ENCODE measurements at places on chromosomes 1 and 21.

- DNase-seq: no peak
Measured at GRCh38 chr1:160399544-160400222, 681 bp upstream of the VANGL2 start.

GRCh38 chr1:41481109-41481775 is 3.2 kb downstream of the EDN2 start:
- no peak for DNase-seq

DNA sequence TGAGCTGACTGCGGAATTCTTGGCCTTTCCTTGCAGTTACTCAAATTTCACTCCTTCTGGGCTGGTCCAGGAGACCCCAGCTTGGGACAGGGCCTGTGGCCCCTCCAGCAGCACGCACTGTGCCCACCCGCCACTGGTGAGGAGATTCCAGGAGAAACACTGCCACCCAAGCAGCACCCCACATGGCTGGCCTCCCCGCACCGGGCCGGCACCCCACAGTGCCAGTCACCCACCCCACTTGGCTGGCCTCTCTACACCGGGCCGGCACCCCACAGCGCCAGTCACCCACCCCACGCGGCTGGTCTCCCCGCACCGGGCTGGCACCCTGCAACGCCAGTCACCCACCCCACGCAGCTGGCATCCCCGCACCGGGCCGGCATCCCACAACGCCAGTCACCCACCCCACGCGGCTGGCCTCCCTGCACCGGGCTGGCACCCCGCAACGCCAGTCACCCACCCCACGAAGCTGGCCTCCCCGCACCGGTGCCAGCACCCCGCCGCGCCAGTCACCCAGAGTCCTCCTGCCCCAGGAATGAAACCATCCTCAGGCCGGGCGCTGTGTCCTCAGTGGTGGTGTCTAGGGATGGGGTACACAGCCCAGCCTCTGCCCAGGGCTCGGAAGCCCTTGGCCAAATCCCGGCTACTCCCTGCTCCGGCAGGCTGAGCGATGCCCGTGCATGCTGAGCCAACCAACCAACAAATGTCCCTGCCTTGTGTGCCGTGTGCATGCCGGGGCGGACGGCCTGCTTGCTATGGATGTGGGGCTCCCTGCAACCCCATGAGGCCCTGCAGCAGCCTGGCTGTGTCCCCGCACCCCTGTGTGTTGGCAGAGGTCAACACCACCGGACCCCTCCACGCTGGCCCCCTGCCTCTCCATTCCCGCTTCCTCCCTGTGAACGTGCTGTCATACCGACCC is 38.6 kb upstream of the TSPEAR start:
- DNase-seq: no peak

- DNase-seq: no peak
Measured at GRCh38 chr1:94235189-94236012, 2.0 kb downstream of the ARHGAP29 start.

DNA sequence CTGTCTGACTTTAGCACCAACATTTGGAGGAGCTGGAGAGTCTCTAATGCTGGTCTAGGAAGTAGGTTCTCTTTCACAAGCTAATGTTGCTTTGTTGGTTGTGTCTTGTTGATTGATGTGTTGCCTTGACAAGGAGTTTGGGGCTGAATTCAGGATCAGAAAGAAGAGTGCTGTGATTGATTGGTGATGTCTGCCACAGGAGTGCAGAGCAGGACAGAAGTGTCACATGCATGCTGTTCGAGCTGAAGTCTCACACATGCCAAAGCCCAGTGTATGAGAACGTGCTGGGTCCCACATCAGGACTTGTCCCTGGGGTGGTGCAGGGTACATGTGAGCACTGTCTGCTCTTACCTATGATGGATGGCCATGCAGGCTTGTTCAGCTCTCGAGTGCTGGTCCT is 694.4 kb downstream of the MATN1 start:
- no peak for DNase-seq

DNA sequence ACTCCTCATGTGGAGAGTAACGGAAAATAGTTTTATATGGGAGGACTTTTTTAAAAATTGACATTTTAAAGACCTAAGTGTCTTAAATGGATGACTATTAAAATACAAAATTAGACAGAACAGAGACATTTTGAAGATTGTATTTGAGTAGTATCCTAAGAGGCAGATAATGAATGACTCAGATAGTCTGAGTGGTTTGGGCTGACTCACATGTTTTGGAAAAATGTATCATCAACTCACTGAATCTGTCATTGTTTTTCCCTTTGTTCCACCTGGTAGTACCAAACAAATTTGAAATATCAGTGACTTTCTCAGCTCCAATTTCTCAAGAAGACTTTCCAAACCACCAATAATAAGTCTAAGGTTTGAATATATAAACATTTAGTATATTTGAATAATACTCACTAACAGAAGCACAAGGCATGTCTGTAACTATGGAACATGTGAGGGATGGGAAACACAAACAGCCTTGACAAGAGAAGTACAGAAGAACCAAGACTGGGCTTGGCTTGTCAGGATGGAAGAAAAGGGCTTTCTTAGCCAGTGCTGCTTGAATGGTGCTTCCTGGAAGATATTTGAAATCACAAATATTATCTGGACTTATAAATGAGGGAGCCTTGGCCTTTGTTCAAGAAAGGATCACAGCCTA is 90.6 kb downstream of the SGIP1 start:
- DNase-seq: no peak

Measured in activated CD4-positive, alpha-beta T cell treated with anti-CD3 and anti-CD28 coated beads, Interleukin-2, amount 50 U/mL, for 1 hour (primary cell).